ENCODE measurements at places on chromosomes 11 and 22.

- no peak for DNase-seq
Observed at GRCh38 chr11:23206741-23207336, 346.6 kb upstream of the CCDC179 start.

- DNase-seq, result no peak
Observed at GRCh38 chr11:2447253-2447950, 2.6 kb downstream of the KCNQ1 start.

DNA sequence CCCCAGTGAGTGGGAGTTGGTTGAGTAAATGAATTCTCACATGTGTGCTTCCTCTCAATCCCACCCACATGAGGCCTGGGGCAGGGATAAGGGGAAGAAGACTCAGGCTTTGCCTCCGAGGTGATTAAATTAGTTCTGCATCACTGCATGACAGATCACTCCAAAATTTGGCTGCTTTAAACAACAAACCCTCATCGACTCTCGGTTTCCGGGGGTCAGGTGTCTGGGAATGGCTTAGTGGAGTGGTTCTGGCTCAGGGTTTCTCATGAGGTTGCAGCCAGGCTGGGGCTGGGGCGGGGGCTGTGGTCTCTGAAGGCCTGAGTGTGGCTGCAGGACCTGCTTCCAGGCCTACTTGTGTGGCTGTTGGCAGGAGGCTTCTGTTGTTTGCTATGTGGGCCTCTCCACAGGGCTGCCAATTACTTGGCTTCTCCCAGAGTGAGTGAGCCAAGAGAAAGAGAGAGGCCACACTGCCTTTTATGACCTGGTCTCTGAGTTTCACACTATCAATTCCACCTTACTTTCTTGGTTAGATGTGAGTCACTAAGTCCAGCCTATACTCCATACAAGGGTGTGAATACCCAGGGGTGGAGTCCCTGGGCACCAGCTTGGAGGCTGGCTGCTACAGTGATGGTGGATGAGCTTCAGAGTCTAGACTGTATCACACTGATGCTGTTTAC lies 15.9 kb downstream of the MOGAT2 start:
- no peak for DNase-seq

GRCh38 chr22:27766679-27767078 lies 34.9 kb downstream of the MN1 start:
- DNase-seq, result no peak

DNA sequence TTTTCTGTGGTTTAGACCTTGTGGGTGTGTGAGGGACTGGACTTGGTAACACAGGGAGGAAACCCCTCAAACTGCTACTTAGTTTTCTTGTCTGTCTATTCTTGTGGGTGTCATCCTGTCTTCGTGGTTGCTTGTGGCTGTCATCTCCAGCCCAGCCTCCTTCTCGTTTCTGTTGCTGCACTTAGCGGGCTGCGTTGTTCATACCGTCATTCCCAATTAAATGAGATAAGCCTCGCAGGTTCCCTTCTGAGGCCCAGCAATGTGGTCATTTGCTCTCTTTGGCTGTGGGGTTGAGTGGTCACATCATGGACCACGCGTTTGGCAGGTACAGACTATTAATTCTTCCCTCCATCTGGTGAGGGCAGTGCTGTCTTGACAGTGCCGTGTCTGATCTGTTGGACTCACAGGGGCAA lies 18.8 kb downstream of the PANX1 start:
- DNase-seq, result no peak

GRCh38 chr11:131763193-131763890 lies 392.9 kb downstream of the NTM start:
- no peak for DNase-seq
